ENCODE measurements at places on chromosomes 3 and 15. TPM values are rescaled to one million over a fixed set of nuclear protein-coding genes. Genes with fewer than 3 reads are reported as not detected.

- H3K27me3 ChIP-seq, result no peaks in the 10 kb centered on the region
- no peak for DNase-seq
- H3K36me3 ChIP-seq, result no peaks in the 10 kb centered on the region
- H3K27ac ChIP-seq, result no peak overlapping the region
These were observed 55.4 kb downstream of the ASTE1 start for GRCh38 chr3:130971208-130971607.

GRCh38 chr15:29822100-29822683, at the start of gene TJP1:
Gene TJP1 (minus strand): TSS chr15:29822468. CDS start chr15:29822028, 440 bp downstream.
- no peaks in the 10 kb centered on the region for H3K27me3 ChIP-seq
- peak; percentile 88 for DNase-seq
- H3K36me3 ChIP-seq, result no peaks in the 10 kb centered on the region
- H3K4me1 ChIP-seq, result peaks cover 15% of the 10 kb centered on the region
- peak within 1 kb of the TSS; percentile 92 for H3K4me3 ChIP-seq
- H3K27ac ChIP-seq, result peak within 1 kb of the TSS; percentile 89

GRCh38 chr15:66673410-66674322, 28.4 kb upstream of the SMAD6 start:
- no peak overlapping the region for H3K27ac ChIP-seq
- no peaks in the 10 kb centered on the region for H3K4me1 ChIP-seq
- no peaks in the 10 kb centered on the region for H3K27me3 ChIP-seq
- no peaks in the 10 kb centered on the region for H3K36me3 ChIP-seq
- no peak overlapping the region for H3K4me3 ChIP-seq
- no peak for DNase-seq

DNA sequence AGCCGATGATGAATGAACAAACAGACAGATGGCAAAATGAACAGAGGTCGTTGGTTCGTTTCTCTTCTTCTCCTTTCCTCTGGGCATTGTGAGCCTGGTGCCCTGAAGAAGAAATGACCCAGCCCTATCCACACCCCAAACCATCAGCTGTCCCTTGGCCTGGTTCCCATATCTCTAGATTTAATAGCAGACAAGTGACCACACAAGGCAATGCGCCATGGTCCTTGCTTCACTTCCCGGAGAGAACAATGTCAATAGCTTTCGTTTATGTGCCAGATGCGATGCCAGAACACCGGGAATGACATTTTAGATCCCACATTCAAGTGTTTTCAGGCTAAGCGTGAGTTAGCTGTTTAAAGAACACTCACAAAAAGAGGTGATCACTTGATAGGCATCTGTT, 17.7 kb downstream of the POC1A start:
- peak; percentile 51 for DNase-seq
- H3K27me3 ChIP-seq, result no peaks in the 10 kb centered on the region
- H3K36me3 ChIP-seq, result no peaks in the 10 kb centered on the region
- no peak overlapping the region for H3K27ac ChIP-seq
- H3K4me1 ChIP-seq, result no peaks in the 10 kb centered on the region

Gene PPP4R2
- total RNA-seq, result 46.7 TPM

Gene LRRIQ4
- not detected for total RNA-seq

- H3K4me1 ChIP-seq, result no peaks in the 10 kb centered on the region
- no peaks in the 10 kb centered on the region for H3K27me3 ChIP-seq
- no peak overlapping the region for H3K4me3 ChIP-seq
- no peak for DNase-seq
These were observed 365.8 kb upstream of the MCTP2 start for GRCh38 chr15:93865586-93865985.

- H3K4me3 ChIP-seq, result no peak overlapping the region
- H3K27ac ChIP-seq, result no peak overlapping the region
- no peak for DNase-seq
- H3K27me3 ChIP-seq, result no peaks in the 10 kb centered on the region
These were observed 5.1 kb downstream of the PPP1R2 start for GRCh38 chr3:195537995-195538394.

DNA sequence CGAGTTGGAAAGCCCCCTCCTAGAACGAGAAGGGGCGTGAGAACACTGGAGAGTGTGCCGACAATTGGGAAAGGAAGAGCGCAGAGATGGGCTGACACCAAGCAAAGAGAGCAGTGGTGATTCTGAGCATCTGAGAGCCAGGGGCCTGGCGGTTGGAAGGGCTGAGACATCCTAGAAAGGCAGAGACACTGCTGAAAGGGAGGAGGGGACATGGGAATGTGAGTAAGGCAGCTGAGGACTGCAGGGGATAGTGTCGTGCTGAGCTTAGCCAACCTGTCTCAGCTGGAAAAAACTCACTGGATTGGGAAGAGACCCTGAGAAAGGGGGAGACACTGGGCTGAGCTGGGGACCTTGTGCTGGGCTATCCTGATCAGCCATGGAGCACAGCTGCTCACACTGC, 58.1 kb upstream of the SLC6A6 start:
- H3K27ac ChIP-seq, result no peak overlapping the region
- H3K4me1 ChIP-seq, result no peaks in the 10 kb centered on the region
- no peaks in the 10 kb centered on the region for H3K27me3 ChIP-seq
- H3K4me3 ChIP-seq, result no peak overlapping the region

GRCh38 chr3:51340013-51340829, 44.9 kb upstream of the MANF start:
- no peak overlapping the region for H3K4me3 ChIP-seq
- H3K4me1 ChIP-seq, result no peaks in the 10 kb centered on the region
- no peaks in the 10 kb centered on the region for H3K36me3 ChIP-seq

DNA sequence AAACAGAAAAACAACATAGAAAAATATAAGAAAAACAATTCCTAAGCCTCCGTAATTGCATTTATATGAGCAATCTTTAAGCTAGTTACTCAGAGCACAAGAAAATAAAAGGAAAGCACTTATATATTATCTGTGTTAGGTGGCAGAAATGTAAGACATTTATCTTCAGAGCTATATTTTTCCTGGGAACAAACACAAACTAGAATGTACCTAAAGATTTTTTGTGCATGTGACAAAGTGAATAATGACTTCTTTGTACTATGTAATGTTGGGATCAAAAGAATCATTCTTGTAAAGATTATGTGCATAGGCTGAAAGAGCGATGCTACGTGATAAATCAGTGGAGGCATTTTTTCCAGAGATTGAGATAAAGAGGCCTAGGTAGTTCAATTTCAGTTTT, 111.3 kb upstream of the GMNC start:
- H3K4me3 ChIP-seq, result no peak overlapping the region
- DNase-seq, result no peak
- no peak overlapping the region for H3K27ac ChIP-seq
- H3K4me1 ChIP-seq, result no peaks in the 10 kb centered on the region
- H3K27me3 ChIP-seq, result no peaks in the 10 kb centered on the region
- no peaks in the 10 kb centered on the region for H3K36me3 ChIP-seq

- no peaks in the 10 kb centered on the region for H3K36me3 ChIP-seq
- no peaks in the 10 kb centered on the region for H3K27me3 ChIP-seq
- no peaks in the 10 kb centered on the region for H3K4me1 ChIP-seq
- H3K27ac ChIP-seq, result no peak overlapping the region
- DNase-seq, result no peak
These were observed 28.5 kb downstream of the CRABP1 start for GRCh38 chr15:78368651-78369050.

- no peak overlapping the region for H3K4me3 ChIP-seq
- H3K27me3 ChIP-seq, result no peaks in the 10 kb centered on the region
- no peak for DNase-seq
- H3K4me1 ChIP-seq, result no peaks in the 10 kb centered on the region
These were observed 18.2 kb upstream of the ADPGK start for GRCh38 chr15:72801590-72802325.

Gene TIGIT
- 1.2 TPM for total RNA-seq

DNA sequence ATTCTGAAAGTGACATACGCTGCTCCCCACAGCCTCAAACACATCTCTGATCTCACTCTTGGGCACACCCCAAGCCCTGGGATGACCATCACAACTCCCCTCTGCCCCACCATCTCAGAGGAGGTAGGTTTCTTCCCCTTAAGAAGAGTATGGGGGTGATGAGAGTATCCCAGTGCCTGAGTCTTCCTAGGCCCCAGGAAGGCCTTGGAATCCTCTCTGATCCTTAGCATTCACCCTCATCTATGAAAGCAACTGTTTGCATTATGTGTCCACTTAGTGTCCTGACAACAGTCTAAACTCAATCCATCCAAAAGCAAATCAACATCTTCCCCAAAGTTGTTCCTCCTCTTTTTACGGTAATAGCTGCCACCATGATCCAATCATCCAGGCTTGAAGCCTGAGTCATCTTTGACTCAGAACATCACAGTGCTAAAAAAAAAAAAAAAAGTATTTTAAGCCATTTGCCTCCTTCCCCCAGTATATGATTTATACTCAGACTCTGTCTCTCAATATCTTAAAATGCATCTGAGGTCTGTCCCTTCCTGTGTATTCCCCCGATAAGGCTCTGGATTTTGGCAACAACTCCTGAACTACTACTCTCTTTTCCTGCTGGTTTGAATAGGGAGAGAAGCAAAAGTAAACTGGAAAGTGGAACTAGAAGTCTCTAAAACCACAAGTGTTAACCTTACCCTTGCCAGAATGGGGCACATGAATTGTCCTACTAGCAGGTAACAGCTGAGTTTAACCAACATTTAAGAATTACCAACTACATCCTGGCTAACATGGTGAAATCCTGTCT, 22.5 kb downstream of the POPDC2 start:
- DNase-seq, result no peak
- H3K36me3 ChIP-seq, result no peaks in the 10 kb centered on the region
- H3K27ac ChIP-seq, result no peak overlapping the region
- no peaks in the 10 kb centered on the region for H3K27me3 ChIP-seq
- H3K4me3 ChIP-seq, result no peak overlapping the region

- H3K4me1 ChIP-seq, result no peaks in the 10 kb centered on the region
- H3K27ac ChIP-seq, result no peak overlapping the region
- peak; percentile 83 for DNase-seq
- H3K4me3 ChIP-seq, result no peak overlapping the region
These were observed 18.0 kb upstream of the LOXL1 start for GRCh38 chr15:73908030-73908821.

Gene GMPS
- total RNA-seq, result 18.8 TPM

Gene CTXND1
- 4.8 TPM for total RNA-seq

Gene SCG5
- total RNA-seq, result 2.6 TPM

Gene SNX33
- total RNA-seq, result 17.2 TPM

Gene PIERCE2
- total RNA-seq, result 0.31 TPM

Gene PLSCR5
- not detected for total RNA-seq

DNA sequence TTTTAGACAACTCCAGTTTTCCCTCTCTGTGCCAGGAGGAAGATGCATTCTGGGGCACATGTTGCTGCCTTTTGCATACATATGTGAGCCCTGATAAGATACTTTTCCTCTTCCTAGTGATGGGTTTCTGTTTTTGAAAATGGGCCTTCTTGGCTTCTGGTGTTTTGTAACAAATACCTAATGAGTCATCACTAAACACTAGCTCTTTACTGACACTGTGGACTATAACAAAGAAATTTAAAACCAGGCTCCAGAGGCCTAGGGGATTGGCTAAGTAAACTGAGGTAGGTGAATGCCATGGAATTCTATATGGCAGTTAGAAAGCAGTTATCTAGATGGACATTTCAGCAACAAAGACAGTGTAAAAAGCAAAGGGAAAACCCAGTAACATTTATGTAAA, 93.4 kb upstream of the NR2E3 start:
- H3K27me3 ChIP-seq, result no peaks in the 10 kb centered on the region
- H3K36me3 ChIP-seq, result no peaks in the 10 kb centered on the region
- H3K4me1 ChIP-seq, result no peaks in the 10 kb centered on the region
- H3K4me3 ChIP-seq, result no peak overlapping the region

Gene CHRM5
- not detected for total RNA-seq

- H3K27ac ChIP-seq, result no peak overlapping the region
- no peak overlapping the region for H3K4me3 ChIP-seq
- H3K4me1 ChIP-seq, result no peaks in the 10 kb centered on the region
- DNase-seq, result no peak
- H3K27me3 ChIP-seq, result no peaks in the 10 kb centered on the region
- H3K36me3 ChIP-seq, result no peaks in the 10 kb centered on the region
These were observed 84.7 kb downstream of the ADAMTS17 start for GRCh38 chr15:100256970-100257650.

Gene CFAP92
- 0.21 TPM for total RNA-seq

DNA sequence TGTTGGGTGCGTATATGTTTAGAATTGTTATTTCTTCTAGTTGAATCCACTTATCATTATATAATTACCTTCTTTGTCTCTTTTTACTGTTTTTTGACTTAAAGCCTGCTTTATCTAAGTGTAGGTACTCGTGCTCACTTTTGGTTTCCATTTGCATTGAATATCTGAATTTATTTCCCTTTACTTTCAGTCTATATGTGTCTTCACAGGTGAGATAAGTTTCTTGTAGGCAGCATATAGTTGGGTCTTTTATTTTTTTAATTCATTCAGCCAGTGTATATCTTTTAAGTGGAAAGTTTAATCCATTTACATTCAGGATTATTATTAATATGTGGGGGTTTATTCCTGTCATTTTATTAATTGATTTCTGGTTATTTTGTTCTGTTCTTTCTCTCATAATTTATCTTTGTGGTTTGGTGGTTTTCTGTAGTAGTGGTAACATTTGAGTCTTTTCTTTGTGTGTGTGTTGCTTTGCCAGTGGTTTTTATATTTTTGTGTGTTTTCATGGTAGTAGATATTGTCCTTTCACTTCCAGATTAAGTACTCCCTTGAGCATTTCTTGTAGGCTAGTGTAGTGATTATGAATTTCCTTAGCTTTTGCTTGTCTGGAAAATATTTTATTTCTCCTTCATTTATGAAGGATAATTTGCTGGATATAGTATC, 27.3 kb downstream of the STT3B start:
- peaks cover 22% of the 10 kb centered on the region for H3K4me1 ChIP-seq
- H3K4me3 ChIP-seq, result no peak overlapping the region
- H3K36me3 ChIP-seq, result no peaks in the 10 kb centered on the region
- H3K27me3 ChIP-seq, result no peaks in the 10 kb centered on the region
- no peak overlapping the region for H3K27ac ChIP-seq
- no peak for DNase-seq

- H3K4me3 ChIP-seq, result no peak overlapping the region
- no peak overlapping the region for H3K27ac ChIP-seq
- no peaks in the 10 kb centered on the region for H3K27me3 ChIP-seq
- no peaks in the 10 kb centered on the region for H3K36me3 ChIP-seq
These were observed 38.3 kb upstream of the TPM1 start for GRCh38 chr15:63004211-63004610.

GRCh38 chr3:67382536-67382935, 271.9 kb downstream of the SUCLG2 start:
- no peaks in the 10 kb centered on the region for H3K27me3 ChIP-seq
- no peaks in the 10 kb centered on the region for H3K4me1 ChIP-seq
- DNase-seq, result no peak
- no peak overlapping the region for H3K4me3 ChIP-seq
- no peak overlapping the region for H3K27ac ChIP-seq

DNA sequence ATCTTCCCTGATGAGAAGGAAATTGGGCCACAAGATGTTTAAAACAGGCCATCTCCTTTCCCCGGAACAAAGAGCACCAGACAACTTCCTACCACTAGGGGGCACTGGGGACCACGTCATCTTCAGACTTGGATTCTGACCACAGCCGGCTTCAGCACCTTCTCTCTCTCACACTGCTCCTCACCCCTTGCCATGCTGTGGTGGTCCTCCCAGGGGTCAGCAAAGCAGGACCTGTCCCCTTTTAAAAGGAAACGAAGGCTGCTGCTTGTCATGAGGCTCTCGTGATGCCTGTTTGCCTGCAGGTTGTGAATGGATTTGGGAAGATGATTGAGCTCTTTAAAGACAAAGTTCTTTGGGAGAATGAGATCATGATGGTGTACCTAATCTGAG, 16.2 kb downstream of the RFT1 start:
- peaks cover 12% of the 10 kb centered on the region for H3K36me3 ChIP-seq
- H3K4me3 ChIP-seq, result no peak overlapping the region
- peaks cover 14% of the 10 kb centered on the region for H3K4me1 ChIP-seq
- peak; percentile 79 for DNase-seq
- no peak overlapping the region for H3K27ac ChIP-seq

- H3K27ac ChIP-seq, result no peak overlapping the region
- H3K4me1 ChIP-seq, result no peaks in the 10 kb centered on the region
- H3K27me3 ChIP-seq, result no peaks in the 10 kb centered on the region
- no peak for DNase-seq
- no peak overlapping the region for H3K4me3 ChIP-seq
These were observed 75.5 kb upstream of the XCR1 start for GRCh38 chr3:46102780-46103130.
